ENCODE measurements at places on chromosomes 1 and 21.

- DNase-seq: no peak
Measured at GRCh38 chr21:27306206-27306605, 339.3 kb upstream of the ADAMTS5 start.

- DNase-seq: peak; percentile 15
Measured at GRCh38 chr1:100187912-100188311, 9.9 kb upstream of the LRRC39 start.

DNA sequence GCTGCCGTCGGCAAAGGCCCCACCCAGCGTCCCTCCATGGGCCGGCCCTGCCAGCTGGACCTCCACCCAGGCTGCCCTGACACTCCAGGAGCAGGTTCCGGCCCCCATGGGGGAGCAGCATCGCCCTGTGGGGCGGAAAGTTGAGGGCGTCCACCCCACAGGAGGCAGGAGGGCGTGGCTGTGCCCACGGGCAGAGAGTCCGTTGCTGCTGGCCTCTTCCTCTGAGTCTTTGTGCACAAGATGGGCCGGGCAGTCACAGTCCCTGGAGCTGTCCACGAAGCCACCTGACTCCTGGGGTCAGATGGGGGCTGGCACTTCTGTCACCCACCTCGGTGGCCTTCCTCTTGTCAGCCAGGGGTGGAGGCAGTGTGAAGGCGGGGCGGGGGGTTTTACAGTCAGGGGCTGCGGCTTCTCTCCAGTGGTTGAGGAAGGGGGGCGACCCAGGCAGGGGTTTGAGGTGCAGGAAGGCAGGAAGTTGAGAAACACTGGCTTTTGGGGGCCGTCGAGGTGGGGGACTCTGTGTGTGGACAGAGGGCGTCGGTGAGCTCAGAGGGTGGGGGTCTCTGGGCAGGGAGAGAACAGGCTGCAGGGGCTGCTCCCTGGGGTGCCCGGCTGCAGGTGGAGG lies 67.2 kb upstream of the TTC34 start:
- DNase-seq: no peak

- peak; percentile 74 for DNase-seq
Measured at GRCh38 chr1:17635811-17636210, 96.3 kb downstream of the ARHGEF10L start.

GRCh38 chr1:215192306-215192705 lies 109.8 kb downstream of the KCNK2 start:
- no peak for DNase-seq

DNA sequence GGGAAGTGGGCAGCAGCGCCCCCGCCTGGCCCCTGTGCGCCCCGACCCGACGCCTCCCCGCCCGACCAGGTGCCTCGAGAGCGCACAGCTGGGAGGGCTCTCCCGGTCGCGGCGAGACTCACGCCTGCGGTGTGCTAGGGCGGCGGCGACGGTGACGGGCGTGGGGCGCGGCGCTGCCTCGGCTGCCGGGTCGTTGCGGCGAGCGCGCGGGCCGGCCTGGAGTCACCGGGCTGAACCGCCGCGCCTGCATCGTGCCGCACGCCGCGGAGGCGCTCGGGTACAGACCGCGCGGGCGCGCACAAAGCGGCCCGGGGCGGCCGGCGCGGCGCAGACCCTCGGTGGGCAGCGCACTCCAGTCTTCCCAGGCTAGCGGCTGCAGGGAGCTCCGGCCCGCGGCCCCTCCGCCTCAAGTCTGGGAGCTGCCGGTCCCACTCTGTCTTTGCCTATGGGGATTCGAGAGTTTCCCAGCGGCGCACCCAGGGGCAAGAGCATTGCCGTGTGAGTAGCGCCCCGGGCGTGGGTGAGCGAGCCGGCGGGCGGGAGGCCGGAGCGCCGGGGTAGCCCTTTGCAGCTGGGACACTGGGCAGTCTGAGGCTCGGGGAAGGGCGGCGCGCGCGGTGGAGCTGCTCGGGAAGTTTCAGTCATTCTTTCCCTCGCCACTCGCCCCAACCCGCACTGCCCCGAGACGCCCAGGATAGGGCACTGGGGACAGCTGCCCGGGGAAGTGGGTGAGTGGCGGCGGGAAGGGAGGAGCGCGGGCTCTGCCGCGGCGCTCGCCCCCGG lies at the start of gene SLC35F3:
Gene SLC35F3 (plus strand): TSS at position 44 of the 783 bp plus-strand sequence.
- no peak for DNase-seq

GRCh38 chr1:9127395-9128165 lies 1.3 kb downstream of the GPR157 start:
- no peak for DNase-seq

- no peak for DNase-seq
Measured at GRCh38 chr1:183231545-183231944, 45.5 kb downstream of the LAMC2 start.

GRCh38 chr1:117188816-117189437 lies 21.8 kb downstream of the VTCN1 start:
- no peak for DNase-seq

- DNase-seq: no peak
Measured at GRCh38 chr1:8283058-8283884, 34.6 kb upstream of the SLC45A1 start.

GRCh38 chr1:171583591-171584201 lies 38.3 kb upstream of the MYOCOS start:
- no peak for DNase-seq

GRCh38 chr1:155073377-155074242 lies 5.0 kb upstream of the EFNA3 start:
- DNase-seq: no peak

- no peak for DNase-seq
Measured at GRCh38 chr1:14997646-14998276, 155.8 kb upstream of the TMEM51 start.

DNA sequence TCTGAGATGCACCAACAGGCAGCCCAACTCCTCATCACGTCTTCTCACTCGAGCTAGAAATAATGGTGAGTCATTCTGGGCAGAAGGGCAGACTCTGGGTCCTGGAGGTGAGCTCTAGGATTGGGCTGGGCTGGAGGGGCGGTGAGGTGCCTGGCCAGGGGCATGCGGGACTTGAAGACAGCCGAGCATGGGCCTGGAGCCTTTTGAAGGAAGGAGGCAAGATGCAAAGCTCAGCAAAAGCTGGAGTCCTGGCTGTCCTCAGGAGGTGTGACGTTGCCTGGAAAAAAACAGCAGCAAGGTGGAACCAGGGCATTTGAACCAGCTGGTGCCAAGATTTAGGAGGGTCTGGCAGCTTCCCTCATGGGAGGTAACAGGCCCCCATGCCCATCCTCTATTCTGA lies 712 bp downstream of the KCNA2 start:
- DNase-seq: no peak

DNA sequence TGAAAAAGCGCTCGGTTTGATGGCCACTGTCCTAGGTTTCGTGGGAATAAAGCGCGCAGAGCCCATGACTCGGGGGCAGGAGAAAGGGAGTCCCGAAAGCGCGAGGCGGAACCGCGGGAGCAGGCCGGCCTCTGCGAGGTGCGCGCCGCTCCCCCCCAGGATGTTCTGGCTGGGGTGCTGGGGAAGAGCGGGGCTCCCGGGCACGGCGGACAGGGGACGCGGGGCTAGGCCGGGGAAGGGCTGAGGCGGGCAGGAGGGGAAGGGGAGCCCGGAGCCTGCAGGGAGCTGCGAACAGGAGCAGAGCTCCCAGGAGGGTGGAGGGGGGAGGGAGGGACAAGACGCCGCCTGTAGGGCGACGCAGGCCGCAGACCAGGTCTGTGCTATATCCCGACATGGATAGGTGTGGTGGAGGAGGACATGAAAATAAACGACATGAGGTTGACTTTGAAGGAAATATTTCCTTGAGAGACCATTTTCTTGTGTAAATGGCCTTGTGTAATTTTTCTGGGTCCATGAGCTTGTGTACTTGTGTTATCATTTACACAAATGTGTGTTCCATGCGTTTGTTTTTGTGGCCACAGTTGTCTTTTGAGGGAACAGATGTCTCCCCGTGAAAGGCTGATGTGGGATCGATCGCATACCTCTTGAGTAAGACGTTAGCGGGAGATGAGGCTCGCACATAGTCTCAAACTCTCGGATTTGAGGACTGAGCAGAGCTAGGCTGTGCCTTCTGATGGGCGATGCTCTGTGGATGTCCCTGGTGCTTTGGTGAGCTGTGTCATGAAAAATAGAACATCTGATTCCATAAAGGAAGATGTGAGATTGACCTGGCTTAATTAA lies 1.3 kb downstream of the PCNT start:
- peak; percentile 26 for DNase-seq

GRCh38 chr1:16231331-16232315 lies 5.4 kb downstream of the CPLANE2 start:
- no peak for DNase-seq

GRCh38 chr1:209103092-209103491 lies 480.4 kb upstream of the CAMK1G start:
- DNase-seq: no peak

- no peak for DNase-seq
Measured at GRCh38 chr1:198018529-198018928, 101.4 kb downstream of the LHX9 start.

DNA sequence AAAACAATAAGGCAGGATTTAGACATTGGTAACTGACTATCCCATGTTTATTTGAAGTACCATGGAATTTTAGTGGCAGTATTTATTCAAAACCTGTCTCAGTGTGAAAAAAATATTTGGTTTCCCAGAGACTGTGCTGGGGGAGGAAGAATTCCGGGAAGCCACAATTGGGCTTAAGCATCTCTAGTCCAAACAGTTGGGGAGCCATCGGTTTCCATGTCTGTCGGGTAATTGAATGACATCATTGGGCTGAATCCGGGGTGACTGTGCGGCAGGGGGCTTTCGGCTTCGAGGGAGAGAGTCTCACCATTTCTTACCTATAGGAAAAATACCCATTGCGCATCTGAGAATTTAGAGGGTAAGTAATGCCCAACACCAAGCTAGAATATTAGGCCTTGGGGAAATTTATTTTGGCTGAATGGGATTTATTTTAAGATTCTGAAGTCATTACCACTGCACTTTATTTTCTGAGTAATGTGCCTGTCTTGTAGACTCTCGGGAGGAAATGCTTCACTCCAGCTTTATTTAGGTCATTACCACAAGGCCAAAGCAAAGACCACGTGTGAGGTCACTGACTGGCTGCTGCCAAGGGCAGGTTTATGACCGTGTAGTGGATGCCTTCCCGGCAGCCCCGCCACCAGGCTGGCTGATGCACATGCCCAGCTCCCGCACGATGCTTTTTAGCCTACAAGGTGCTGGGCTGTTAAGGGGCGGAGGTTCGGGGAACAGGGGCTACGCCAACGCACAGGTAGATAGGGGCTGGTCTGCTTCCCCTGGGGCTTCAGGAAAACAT lies 23.1 kb upstream of the UMODL1 start:
- no peak for DNase-seq

DNA sequence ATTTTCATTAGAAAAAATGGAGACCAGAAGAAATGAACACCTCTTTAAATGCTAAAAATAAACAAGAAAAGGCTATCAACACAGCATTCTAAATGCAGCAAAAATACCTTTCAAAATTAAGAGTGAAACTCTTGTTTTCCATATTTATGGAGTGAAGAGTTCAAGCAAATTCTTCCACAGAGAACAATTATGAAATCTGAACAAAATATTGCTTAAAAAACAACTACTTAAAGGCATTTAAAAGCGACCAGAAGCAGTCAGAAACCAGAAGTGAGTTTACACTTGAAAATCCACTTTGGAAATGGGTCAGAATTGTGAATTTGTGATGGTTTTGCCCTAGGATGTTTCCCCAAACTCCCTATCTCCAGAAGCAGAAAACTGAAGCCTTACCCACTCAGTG lies 60.9 kb upstream of the KCNH1 start:
- DNase-seq: no peak

GRCh38 chr1:65845535-65846060 lies 52.9 kb downstream of the PDE4B start:
- peak; percentile 18 for DNase-seq

DNA sequence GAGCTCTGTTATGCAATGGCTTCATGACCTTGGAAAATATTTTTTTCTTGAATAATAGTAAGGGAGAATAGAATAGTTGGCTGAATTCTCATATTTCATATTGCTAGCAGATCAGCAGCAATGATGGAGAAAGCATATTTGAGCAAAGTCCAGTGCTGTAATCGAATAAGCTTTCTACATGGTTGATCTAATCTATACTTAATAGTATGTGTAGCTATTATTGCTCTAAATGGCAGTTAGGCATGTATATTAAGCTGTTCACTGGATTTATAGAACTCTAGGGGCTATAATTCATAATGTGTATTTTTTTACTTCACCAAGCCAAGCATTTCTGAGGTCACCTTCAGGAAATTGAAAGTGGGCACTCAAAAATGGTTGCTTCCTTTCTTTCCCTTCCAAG lies 10.0 kb upstream of the IL19 start:
- DNase-seq: no peak

DNA sequence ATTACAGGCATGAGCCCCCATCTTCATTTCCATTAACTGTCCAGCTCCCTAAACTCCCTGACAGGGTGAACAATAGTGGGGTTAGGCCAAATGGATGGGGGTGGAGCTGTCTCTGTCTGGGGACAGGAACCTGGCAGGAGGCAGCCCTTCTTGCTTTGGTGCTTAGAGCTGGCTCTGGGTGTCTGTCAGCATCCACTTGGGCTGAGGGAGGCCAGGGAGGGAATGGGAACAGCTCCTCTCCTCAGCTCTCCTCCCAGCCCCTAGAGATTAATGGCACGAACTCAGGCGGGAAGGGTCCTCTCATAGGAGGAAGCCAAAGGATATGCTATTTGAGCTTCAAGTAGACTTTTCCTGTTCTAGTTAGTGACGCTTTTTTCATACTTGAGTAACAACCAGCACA lies 11.1 kb upstream of the ETV3L start:
- DNase-seq: no peak

DNA sequence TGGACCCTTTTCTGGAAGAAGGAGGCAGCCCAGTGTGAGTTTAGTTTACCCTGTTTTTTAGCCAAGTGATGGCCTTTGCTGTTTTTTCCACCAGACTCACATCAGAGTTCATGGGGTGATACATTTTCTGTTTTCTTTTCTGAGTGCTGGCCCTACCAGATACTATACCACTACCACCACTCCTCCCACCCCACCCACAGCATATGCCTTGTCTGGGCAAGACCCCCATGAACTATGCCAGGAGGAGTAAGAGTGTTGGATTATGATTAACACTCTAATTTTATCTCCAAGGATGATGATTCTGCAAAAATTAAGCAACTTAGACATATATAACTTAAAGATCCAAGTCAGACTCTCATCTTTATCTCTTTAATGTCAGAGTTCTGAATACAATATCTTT lies 26.1 kb downstream of the FABP3 start:
- no peak for DNase-seq

Data from AML-193 (cell line).